ENCODE measurements at places on chromosomes 1 and 21.

DNA sequence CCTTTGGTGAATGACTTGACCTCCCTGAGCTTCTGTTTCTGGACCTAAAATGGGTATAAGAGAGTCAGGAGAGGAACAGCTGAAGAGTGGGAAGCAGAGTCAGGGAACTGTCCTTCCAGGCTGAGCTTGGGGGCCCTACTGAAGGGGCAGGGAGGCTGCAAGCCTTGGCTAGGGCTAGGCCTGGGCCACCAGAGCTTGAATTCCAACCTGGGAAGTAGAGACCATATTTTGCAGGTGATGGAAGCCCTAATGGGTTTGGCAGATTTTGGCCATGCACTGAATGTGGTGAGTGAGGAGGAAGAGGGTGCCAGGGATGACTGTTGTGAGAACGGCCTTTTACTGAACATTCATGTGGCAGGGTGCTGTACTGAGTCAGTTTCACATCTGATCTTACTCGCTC, 69.4 kb upstream of the KLHDC7A start:
- no peak for DNase-seq

- DNase-seq = no peak
Measured at GRCh38 chr1:230120921-230121381, 53.9 kb downstream of the GALNT2 start.

DNA sequence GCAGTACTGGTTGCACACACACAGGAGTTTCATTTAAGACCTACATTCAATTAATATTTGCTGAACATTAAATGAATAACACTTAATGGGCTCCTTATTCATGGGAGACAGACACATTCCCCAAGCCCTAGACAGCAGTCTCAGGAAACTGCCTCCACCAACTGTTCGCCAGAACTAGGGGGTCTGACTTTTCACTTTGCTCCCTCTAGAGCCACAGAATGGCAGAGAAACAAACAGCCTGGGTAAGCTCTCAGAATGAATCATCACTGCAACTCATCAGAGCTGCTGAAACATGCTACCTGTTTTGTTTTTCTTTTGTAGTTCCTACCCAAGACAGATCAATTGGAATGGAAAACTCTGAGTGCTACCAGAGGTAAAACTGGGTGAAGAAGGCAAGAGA, 31.7 kb downstream of the ELK4 start:
- no peak for DNase-seq

GRCh38 chr1:175415129-175415712, 222.6 kb upstream of the KIAA0040 start:
- no peak for DNase-seq

DNA sequence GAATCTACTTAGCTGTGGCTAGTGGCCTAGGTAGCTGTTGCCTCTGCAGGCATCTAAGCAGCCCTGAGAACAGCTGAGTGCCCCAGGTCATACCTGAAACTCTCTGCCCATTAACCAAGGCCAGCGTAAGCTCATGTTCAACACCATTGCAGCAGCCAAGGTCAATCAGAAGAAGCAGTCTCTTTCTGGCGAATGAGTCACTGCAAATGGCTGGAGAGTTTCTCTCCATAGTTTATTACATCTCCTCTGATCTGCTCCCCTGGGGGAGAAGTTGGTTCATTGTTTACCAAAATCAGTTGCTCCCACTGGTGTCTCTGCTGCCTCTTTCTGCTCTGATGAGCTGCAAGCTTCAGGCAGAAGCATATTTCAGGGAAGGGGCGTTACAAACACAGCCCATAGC, 6.9 kb upstream of the BCL9 start:
- DNase-seq = no peak

DNA sequence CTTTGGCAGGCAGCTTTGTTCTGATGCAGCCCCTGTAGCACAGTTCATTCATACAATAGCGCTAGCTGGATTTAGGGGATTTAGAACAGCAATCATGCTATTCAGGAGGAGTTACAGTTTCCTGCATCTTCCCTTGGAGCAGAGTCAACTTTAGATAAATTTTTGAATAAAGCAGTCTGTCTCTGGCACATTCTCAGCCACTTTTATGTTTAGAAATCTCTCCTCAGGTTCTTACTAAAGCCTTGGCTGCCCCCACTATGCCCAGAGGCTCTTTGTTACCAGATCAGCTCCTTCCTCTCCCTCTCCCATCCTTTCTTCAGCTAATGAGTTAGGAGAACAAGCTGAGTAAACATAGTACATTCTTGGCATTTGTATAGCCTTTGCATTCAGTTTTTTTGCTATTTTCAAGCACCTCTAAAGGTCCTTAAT, 17.0 kb upstream of the PIGC start:
- no peak for DNase-seq

DNA sequence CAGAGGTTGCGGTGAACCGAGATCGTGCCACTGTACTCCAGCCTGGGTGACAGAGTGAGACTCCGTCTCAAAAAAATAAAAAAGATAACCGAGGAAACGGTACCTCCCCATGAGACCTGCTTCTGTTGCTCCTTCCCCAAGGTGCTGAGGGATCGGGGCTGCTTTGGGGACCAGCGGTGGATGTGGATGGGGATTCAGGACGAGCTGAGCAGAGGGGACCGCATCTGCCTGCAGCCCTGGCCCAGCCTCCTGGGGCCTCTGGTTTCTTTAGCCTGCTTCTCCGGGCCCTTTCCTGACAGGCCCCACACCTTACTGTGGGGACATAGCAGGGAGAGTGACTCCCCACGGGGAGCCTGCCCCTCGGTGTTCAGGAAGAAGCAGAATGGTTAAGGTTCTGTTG, 17.1 kb downstream of the SLC66A1 start:
- DNase-seq = no peak

- DNase-seq = no peak
Measured at GRCh38 chr1:246647113-246647512, 77.1 kb upstream of the SCCPDH start.

- DNase-seq = no peak
Measured at GRCh38 chr1:91682882-91683597, 182.4 kb downstream of the CDC7 start.

DNA sequence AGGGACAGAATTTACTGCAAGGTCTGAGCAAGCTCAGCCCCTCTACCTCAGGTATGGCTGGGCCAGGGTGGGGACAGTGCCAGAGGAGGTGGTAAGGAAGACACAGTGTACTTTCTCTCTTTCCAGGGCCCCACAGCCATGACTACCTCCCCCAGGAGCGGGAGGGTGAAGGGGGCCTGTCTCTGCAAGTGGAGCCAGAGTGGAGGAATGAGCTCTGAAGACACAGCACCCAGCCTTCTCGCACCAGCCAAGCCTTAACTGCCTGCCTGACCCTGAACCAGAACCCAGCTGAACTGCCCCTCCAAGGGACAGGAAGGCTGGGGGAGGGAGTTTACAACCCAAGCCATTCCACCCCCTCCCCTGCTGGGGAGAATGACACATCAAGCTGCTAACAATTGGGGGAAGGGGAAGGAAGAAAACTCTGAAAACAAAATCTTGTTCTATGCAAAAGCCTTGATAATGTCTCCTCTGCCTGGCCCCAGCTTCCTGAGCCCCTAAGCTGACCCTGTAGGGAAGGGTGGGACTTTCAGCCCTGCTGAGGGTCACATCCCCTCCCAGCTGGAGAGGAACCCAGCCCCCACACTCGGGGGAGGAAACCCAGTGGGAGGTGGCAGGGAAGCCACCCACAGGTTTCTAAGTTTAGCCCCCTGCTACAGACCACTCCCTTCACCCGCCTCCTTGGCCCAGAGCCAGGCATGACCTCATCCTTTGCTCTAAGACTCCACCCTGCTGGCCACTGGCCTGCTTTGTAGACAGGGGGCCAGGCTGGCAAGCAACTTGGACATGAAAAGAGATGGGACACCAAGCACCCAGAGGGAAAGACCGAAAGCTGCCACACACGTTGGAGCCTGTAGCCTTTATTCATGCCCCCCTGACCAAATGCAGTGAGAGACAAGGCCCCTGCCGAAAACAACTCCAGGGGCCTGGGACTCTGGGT, 6.4 kb downstream of the RHOC start:
- peak; percentile 87 for DNase-seq

DNA sequence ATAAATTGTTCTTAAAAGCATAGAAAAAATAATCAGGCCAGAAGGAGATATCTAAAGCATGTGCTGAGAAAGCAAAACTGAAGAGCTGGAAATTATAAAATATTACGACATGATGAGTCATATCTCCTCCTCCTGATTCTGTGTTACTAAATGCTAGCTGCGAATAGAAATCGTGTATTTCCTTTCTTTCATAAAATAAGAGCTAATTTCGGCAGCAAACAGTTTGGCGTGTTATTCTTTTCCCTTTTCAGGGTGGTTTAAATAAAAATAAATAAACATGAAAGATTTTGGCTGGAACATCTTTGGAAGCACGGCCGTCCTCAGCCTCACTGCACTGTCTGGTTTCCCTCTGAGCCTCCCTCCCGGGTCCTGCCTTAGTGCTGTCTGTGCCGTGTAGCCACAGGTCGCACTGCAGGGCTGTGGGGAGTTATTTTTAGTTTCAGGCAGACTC, 56.0 kb downstream of the ADARB1 start:
- no peak for DNase-seq

GRCh38 chr1:61642475-61643232, 82.3 kb downstream of the TM2D1 start:
- no peak for DNase-seq

DNA sequence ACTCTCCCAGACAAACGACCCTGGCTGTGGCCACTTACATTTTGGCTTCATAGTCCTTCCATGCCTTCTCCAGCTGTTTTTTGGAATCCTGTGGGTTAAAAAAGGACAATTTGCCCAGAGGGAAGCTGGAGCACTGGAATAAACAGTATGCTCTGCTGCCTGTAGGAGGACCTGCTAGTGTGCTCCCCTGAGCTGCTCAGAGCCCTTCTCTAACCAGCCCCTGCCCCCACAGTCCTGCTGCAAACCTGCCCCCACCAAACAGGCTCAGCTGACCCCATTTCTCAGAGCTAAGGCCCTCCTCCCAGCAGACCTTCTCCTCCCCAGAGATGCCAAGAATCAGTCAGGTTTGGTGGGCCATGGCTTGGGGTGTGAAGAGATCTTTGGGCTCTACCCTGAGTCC, 26.9 kb upstream of the TCEA3 start:
- no peak for DNase-seq

GRCh38 chr21:25396135-25396711, 211.1 kb downstream of the MRPL39 start:
- no peak for DNase-seq

GRCh38 chr1:235357485-235358373, 9.5 kb upstream of the TBCE start:
- no peak for DNase-seq

GRCh38 chr1:38444311-38444710, 397.7 kb upstream of the POU3F1 start:
- DNase-seq = no peak

GRCh38 chr1:204206121-204206520, 7.7 kb downstream of the GOLT1A start:
- DNase-seq = no peak

GRCh38 chr1:247118946-247119446, 14.8 kb upstream of the ZNF669 start:
- no peak for DNase-seq

- no peak for DNase-seq
Measured at GRCh38 chr1:20480243-20480944, 5.6 kb downstream of the CAMK2N1 start.

DNA sequence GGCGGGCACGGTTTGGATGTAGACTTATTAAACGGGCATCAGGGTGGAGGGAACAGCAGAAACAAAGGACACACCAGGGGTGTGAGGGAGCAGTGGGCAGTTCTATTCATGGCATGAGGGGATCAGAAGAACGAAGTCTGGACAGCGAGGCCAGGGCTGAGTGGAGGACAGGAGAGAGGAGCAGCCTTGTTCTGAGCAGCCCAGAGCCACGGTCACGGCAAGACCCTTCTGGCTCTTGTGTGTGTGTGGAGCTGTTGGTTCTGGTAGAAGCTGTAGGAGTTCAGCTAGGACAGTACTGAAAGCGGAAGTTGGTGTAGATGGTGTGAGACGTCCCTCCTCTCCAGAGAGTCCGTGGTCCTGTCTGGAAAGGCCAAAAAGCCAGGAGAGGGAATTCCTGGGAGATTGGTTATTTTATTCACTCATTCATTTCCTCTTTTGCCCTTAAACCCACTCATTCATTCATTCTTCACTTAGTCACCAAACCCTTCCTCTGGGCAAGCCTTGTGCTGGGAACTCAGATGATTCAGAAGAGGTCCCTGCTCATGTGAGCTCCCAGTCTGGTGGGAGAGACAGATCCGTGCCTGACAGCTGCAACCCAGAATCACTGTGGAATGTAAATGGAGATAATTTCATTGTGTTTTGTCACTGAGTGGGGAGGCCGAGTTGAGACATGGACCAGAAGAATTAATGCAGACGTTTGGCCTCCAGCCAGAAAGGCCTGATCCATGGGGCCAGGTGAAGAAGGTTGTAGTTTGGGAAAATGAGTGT, 4.1 kb upstream of the ACOT11 start:
- no peak for DNase-seq
